Right kidney (tissue), 9 donors: ENCODE measurements at places on chromosomes 4 and X.

DNA sequence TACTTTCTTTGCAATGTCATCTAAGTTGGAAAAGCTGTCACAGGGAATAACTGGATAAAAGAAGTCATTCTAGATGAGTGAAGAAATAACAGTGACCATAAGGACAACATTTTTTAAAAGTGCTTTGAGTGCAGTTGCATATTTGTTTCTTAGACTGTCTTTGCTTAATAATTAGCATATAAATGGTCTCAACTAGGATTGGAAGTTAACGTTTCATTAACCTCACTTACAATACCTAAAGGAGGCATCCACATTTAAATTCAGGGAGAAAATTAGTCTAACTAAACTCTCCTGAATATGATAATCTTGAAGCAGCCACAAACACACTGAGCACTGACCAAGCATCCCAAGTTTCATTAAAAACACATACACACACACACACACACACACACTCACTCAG lies 780.7 kb downstream of the PCDH18 start:
- no peak for DNase-seq

DNA sequence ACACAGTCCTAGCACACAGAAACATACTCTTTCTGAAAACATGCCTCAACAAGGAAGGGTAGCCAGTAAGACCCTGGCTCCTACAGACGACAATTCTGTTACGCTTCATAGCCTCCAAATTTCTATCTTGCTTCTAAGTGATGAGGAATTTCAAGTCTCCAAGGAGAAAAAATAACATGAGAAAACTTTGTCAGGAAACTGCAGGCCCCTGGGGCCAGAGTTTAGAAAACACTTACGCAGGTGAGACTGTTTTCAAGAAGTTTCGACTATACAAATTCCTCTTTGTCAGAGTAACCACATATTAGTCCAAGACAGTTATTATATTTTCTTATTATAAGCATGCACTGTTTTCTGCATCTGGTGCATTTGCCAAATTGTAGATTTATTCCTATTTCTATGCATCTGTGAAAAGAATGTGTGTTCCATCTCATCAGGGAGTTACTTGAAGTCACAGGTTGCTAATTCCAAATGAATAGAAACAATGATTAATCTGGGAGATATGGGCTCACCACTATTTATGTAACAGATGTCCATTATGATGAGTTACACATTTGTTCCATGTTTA lies 30.3 kb upstream of the HCCS start:
- no peak for DNase-seq

DNA sequence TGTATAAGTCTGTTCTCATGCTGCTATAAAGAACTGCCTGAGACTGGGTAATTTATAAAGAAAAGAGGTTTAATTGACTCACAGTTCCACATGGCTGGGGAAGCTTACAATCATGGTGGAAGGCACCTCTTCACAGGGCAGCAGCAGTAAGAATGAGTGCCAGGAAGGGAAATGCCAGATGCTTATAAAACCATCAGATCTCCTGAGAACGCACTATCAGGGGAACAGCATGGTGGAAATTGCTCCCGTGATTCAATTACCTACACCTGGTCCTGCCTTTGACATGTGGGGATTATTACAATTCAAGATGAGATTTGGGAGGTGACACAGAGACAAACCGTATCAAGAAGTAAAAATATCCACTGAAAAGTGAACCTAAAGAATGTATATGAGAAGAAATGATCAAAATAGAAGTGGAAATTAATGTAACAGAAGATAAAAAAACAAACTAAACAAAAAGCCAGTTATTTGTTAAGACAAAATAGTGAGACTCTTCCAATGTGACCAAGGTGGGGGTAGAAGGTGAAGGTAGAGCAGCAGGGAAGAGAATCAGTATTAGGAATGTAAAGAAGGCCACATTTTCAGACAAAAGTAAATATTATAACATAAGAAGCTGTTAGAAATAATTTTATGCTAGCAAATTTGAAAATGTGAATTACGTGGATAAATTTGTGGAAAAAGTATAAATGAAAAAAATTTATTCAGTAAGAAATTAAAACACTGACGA lies 372.9 kb downstream of the NKX6-1 start:
- no peak for DNase-seq

- no peak for DNase-seq
Observed at GRCh38 chr4:125991398-125991797, 676.6 kb downstream of the FAT4 start.

DNA sequence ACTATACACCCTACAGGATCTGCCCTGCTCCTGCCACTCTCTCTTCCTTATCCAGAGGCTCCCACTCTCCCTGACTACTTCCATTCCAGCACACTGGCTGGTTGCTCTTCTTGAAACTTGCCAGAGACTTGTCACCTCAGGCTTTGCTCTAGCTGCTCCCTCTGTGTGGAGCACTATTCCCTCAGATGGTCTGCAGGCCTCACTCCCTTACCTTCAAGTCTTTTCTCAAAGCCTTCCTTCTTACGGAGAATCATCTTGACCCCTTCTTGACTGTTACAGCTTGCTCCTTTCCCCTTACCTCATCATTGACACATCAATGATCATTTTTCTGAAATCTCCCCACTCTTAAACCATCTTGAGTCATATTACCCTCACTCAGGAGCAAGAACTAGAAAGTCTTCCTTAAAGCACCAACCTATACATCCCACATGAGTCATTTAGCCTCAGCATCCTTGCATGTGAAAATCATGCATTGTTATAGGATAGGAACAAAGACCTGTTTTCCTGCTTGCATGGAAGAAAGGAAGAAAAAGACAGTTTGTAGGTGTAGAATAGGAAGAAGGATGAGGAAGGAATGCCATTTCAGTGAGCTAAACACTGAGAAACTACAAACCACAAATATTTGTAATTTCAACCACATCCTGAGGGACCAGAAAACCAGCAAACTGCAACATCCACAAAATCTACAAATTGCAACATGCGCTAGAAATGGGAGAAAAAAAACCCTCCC lies 55.7 kb downstream of the ANTXR2 start:
- no peak for DNase-seq

DNA sequence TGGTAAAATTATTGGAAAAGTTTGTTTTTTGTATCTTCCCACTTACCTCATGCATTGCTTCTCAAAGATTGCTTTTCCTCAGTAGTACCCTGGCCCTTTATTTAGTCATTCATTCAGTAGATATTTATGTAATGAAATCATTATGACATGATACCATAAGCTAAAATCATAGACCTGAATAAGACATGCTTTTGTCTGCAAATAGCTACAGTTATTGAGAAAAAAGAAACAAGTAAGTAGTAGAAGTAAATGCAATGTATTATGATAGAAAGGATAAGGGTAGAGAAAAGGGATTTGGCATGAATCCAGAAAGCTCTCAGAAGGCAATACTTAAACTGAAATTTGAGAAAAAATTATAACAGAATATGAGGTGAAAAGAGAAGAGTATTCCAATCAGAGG lies 352.5 kb downstream of the GPM6A start:
- no peak for DNase-seq

GRCh38 chrX:137236837-137237236 lies 203.0 kb upstream of the GPR101 start:
- DNase-seq = no peak

GRCh38 chr4:182306792-182307507 lies 63.7 kb downstream of the TENM3 start:
- no peak for DNase-seq

GRCh38 chr4:146379744-146380143 lies 142.0 kb downstream of the SLC10A7 start:
- no peak for DNase-seq

GRCh38 chr4:68369142-68369805 lies 19.4 kb upstream of the YTHDC1 start:
- DNase-seq = peak; percentile 6

- no peak for DNase-seq
Observed at GRCh38 chr4:108943976-108944591, 181.2 kb upstream of the ETNPPL start.

GRCh38 chrX:16711893-16712547 lies 449 bp downstream of the CTPS2 start:
- DNase-seq = peak; percentile 80

GRCh38 chrX:120457766-120458180 lies 11.3 kb downstream of the LAMP2 start:
- DNase-seq = no peak

- DNase-seq = no peak
Observed at GRCh38 chrX:130030826-130031225, 48.4 kb downstream of the BCORL1 start.
